ENCODE measurements at places on chromosomes 2 and 18.

GRCh38 chr2:235195921-235196320, 244.1 kb downstream of the SH3BP4 start:
- DNase-seq, result no peak

- DNase-seq, result no peak
These were observed 170.7 kb downstream of the ANTXR1 start for GRCh38 chr2:69183659-69184058.

DNA sequence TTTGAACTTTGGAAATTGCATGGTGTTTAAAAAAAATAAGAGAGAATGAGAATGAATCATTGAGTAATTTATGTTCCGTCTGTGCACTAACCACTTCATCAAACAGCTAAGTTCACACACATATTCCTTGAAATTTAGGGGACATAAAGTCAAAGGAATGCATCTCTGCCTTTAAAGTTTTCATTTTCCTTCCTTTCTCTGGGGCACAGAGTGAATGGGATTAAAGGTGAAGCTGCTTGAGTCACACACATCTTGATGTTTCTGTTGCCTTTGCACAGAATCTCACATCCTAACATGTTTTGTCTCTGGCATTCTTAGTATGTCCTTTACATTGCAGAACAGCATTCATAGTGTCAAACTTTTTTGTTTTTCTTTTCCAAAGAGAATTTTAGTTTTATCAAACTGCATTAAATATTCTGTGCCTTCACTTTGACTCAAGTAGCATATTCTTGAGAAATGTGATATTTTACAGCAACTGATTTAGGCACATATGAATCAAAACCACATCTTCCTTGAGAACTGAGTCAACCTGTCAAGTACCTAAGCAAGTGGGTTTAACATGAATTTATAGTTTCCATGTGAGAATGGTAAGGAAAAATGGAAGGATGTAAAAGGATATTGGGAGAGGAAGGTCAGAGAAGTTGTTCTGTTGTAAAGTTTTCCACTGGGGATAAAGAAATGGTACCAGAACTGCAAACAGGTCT, 169.1 kb upstream of the THUMPD2 start:
- DNase-seq, result no peak

GRCh38 chr2:219362524-219363164, 25.1 kb downstream of the DNPEP start:
- DNase-seq, result no peak

DNA sequence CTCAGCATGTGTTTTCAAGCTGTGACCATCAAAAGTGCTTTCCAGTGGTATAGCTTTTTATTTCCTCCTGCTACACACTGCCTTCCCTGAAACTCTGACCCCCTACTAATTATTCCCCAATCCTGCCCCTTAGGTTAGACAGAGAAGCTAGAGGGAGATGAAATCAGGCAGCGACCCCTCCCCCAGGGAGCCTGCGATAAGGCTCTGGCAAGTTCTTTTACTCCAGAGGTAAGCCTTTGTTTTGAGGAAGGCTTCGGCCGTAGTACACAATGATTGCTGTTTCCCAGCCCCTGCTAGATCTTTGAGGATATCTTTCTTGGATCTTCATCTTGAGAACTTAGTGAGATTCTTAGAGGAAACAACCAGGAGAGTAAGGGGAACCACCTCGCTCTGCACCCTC, 33.5 kb upstream of the NOL4 start:
- DNase-seq, result no peak

DNA sequence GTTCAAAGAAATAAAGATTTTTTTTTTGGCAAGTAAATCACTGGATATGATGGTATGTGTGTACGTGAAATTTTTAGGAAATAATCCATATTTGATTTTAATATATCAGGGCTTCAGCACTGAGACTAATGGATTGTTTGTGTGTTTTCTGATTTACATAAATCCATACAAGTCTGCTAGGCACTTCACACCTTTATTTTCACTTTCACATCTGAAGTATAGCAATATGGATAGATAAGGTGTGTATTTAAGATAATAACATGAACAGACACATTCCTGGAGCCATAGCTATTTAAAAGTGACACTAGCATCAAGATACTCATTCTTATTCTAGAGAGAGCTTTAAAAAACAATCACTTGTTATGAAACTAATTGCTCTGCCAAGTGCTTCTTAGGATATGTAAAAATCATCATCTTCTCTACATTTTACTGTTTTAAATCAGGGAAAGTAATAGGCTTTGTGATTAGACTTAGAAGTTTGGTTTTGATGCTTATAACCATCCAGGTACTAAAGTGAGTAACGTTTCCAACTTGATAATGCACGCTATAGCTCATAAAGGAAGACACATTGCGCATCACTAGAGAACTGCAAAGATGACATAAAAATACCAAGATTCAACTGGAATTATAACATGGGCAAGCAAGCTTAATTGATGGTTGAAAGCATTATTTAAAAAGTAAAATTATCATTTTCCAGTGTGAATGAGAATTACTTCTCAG, 208.9 kb downstream of the ZEB2 start:
- DNase-seq, result no peak

DNA sequence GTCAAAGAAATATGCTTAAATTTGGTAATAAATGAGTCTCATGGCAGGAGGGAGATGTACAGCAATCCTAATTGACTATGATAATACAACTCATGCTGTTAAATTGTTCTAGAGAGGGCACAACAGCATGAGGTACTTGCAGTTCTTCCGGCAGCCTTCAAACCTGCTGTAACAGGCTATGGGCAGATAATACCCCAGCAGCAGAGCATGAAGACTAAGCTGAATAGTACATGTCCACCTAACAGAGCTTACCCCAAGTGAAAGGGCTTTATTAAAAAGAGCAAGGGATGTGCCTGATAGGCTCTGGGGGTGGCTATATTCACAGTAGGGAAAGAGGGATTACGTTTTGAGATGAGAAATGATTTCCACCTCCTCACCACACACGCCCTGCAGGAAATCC, 28.9 kb downstream of the MRO start:
- DNase-seq, result no peak

DNA sequence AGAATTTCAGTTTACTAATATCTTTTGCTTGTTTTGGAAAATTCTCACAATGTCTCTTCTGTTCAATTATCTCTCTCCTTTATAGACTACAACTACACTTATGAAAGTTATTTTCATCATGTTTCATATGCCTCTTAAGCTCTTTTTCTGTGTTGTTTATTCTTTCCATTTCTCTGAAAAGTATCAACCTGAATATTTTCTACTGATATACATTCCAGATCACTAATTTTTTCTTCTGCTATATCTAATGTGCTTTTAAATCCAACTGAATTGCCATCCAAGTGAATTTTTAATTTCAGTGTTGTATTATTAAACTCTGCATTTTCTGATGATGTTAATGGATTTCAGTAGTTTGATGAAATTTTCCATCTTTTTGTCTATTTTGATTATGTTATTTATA, 301.3 kb downstream of the HRH4 start:
- no peak for DNase-seq

GRCh38 chr2:196590286-196590685, 49.2 kb upstream of the CCDC150 start:
- DNase-seq, result no peak

GRCh38 chr2:173898996-173899395, 66.2 kb downstream of the SP3 start:
- no peak for DNase-seq

- DNase-seq, result no peak
These were observed 80.7 kb downstream of the EML4 start for GRCh38 chr2:42249887-42250286.

- DNase-seq, result no peak
These were observed 289.8 kb downstream of the ICOS start for GRCh38 chr2:204226305-204226880.

- DNase-seq, result no peak
These were observed 89.8 kb upstream of the KCNH7 start for GRCh38 chr2:162928356-162928755.

GRCh38 chr2:128237081-128237534, 81.6 kb downstream of the HS6ST1 start:
- no peak for DNase-seq

DNA sequence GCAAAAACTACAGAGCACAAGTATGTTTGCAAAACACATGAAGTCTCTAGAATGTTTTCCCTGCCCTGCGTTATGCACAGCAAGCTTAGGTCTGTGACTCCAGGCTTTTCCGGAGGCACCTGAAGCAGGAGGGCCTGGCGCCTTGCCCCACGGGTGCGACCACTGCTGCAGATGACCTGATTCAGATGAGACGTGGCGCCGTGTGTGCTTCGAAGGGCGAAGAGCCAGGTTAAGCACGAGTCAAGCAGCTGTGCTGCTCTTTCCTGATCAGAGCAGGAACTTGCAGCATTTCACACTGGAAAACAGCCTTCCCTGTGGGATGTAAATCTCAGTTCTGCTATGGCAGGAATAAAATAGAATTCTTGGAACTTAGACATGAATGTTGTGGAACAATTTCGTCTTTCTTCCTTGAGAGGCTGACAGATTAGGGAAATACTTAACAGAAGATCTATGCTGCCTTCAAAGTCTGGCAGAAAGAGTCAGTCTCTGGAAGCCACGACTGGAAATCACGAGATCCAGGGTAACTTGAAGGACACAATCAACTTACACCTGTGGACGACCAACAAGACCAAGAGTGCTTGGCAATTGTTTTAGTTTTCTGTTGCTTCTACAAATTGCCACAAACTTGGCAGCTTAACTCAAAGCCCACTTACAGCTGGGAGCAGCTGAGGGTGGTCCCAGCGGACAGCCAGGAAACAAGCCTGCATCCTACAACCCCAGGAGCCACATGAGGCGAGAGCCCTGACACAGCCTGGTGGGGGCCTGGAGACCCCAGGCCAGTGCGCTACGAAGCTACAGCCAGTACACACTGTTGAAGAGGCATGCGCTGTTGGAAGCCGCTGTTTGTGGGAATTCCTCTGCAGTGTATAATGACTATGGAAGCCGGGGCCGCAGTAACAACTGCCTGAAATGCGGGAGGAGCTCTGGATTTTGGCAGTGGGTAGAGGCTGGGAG, 42.9 kb downstream of the EIPR1 start:
- no peak for DNase-seq

DNA sequence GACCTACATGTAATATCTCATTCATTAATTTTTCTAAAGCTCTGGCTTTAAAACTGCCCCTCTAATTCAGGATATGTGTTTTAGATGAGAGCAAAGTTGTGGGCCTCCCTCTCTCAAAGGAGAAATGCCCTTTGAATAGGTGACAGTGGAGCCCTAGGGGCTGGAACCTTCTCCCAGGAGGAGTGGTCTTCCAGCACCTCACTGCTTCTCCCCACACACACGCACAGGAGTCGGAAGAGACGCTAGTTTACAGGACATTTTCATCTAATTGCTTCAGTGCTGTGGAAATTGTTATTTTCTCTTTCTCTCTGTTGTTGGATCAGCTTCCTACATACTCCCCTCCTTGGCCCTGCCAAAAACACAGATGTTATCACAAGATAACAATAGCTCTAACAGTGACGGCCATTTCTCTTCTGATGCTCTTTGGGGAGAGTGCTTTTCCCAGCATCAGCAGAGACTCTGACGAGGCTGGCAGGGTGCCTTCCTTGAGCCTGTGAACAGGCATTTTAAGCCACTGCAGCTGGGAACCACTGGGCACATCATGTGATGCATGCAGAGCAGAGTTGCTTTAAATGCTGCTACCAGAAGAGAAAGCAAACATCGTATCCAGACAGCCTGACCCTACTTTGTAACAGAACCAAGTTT, 209.4 kb upstream of the SP5 start:
- DNase-seq, result no peak

GRCh38 chr2:26938399-26939118, 31.9 kb upstream of the MAPRE3 start:
- DNase-seq, result no peak

- peak; percentile 1 for DNase-seq
These were observed 56.6 kb upstream of the CYP26B1 start for GRCh38 chr2:72204156-72204785.

GRCh38 chr2:233265899-233266431, 14.5 kb downstream of the ATG16L1 start:
- DNase-seq, result no peak

DNA sequence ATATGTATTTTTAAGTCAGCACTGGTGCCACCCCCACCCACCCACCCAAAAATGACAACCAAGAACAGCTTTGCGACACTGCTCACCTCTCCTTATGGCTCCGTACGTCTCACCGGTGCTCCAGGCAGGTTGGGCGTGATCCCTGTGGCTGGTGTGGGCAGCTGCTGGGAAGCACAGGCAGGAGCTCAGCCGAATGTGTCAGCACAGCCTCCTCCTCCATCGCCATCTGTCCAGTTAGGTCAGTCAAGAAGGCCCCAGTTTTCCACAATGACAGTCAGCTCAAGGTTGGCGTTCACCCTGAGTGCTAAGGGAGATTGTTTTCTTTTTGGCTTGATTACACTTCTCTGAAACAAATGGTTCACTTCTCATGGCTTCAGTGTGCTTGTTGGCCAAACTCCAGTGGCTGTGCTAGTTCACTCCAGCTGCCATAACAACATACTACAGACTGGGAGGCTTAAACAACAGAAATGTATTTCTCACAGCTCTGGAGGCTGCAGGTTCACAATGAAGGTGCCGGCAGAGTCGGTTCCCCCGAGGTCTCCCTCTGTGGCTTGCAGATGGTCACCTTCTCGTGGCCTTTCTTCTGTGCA, 30.2 kb downstream of the AMER3 start:
- DNase-seq, result no peak

DNA sequence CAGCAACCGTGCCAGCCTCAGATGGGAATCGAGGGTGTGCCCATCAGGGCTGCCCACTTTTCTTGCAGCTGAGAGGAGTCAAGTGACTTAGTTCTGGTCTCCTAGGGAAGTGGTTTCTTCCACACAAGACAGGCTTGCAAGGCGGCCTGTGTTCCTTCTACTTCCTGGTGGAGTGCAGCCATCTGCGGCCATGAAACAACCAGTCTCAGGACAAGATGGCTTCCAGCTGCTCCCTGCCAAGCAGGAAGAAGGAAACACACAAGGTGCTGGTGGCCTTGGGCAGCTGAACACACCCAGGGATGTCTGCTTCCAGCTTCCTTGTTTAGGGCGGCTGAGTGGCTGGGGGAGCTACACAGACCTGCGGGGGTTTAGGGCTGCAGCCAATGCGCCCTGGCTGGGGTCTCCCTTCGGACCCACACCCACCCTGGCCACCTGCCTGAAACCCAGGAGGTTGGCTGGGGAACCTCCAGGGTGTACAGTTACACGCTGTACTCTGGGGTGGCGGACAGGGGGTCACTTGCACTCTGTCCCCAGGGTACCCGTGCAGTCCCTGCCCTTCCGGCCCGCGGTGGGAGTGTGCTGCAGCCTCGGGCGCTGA, 34.7 kb downstream of the PTPN18 start:
- DNase-seq, result no peak

- DNase-seq, result no peak
These were observed 66.0 kb downstream of the CDH2 start for GRCh38 chr18:28110924-28111323.

DNA sequence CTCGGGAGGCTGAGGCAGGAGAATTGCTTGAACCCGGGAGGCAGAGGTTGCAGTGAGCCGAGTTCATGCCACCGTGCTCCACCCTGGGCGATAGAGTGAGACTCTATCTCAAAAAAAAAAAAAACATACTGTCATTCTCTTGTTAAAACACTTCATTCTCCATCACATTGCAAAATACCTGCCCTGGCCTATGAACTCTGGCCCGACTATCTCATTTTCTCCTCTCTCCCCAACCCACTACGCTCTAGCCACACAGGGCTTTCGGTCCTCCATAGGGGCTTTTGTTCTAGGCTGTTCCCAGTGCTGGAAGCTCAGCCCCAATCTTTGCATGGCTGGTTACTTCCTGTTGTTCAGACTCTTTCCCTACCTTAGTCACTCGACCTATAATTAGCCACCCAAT, 10.3 kb downstream of the CEP76 start:
- DNase-seq, result no peak

All from T-helper 2 cell (primary cell).